Spleen (tissue), 13 donors: ENCODE measurements at places on chromosomes 7 and 10. TPM values are rescaled to one million over a fixed set of nuclear protein-coding genes. Genes with fewer than 3 reads are reported as not detected.

PHYH gene
- 11.3 TPM for total RNA-seq

BMPR1A gene
- 17.9 TPM for total RNA-seq

NYAP1 gene
- not detected for total RNA-seq

CCDC146 gene
- 12.7 TPM for total RNA-seq

ECHDC3 gene
- total RNA-seq: 46.5 TPM

CCDC172 gene
- not detected for total RNA-seq

CALN1 gene
- not detected for total RNA-seq

RBM28 gene
- 35.3 TPM for total RNA-seq
